ENCODE measurements at places on chromosomes 16 and 17.
A peak's percentile ranks its signal among the peaks of the same experiment; 100 is the strongest.

DNA sequence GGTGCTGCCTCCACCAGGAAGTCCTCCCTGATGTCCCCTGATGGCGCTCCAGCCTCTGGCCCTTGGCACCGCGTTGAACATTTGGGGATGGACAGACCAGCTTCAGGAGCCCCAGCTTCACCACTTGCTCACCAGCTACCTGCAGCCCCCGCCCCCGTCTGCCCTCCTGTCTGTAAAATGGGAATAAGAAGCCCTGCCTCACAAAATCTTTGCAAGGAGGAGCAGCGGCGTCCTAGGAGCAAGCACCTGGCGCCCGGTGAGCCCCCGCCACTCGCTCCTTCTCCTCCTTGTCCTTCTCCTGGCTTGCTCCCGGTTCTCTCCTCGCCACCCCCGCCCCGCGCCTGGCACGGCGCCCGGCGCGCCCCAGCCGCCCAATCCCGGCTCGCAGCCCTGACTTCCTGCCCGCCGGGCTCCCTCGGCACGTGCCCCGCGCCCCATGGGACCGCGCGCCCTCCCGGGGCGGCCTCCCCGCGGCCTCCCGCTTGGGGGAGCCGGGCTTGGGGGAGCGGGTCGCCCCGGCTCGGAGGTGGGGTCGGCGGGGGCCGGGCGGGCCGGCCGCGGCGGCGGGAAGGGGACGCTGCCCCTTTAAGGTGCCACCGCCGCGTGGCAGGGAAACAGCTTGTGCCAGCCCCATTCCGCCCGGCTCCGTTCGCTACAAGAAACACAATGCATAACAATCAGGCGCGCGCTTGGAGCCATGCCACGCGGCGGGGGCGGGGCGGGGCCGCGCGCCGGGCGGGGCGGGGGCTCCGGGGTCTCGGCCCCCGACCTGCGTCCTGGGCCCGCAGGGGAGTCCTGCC lies 9.1 kb upstream of the PPP1R1B start:
- no peak for DNase-seq

GRCh38 chr16:28554634-28555423 lies 1.1 kb downstream of the SGF29 start:
- DNase-seq, result no peak

DNA sequence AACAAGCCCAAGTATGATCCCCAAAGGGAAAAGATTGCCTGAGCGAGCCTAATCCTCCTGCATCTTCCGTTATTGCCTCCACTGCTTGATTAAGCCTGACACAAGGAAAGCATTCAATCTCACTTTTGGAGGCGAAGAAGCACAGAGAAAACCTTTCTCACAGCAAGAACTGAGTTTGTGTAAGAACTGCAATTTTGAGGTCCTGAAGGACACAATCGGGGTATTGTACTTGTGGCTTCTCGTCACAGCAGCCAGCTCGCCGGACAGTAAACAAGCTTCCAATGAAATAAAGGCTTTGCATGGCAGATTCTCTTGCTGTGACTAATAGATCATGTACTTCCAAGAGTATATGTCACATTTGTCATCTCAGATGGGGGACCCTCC lies 18.7 kb upstream of the FOXF1 start:
- DNase-seq, result no peak

GRCh38 chr17:45372325-45372869 lies 55.6 kb upstream of the MAP3K14 start:
- no peak for DNase-seq

- DNase-seq, result no peak
Measured at GRCh38 chr17:975371-975915, 4.1 kb downstream of the NXN start.

- no peak for DNase-seq
Measured at GRCh38 chr17:74249590-74250270, 24.3 kb upstream of the DNAI2 start.

GRCh38 chr16:678858-679813 lies 1.1 kb upstream of the STUB1 start:
- DNase-seq, result no peak

- no peak for DNase-seq
Measured at GRCh38 chr16:15636392-15636873, 6.5 kb downstream of the MARF1 start.

- DNase-seq, result no peak
Measured at GRCh38 chr17:8254881-8255280, 5.8 kb downstream of the PFAS start.

DNA sequence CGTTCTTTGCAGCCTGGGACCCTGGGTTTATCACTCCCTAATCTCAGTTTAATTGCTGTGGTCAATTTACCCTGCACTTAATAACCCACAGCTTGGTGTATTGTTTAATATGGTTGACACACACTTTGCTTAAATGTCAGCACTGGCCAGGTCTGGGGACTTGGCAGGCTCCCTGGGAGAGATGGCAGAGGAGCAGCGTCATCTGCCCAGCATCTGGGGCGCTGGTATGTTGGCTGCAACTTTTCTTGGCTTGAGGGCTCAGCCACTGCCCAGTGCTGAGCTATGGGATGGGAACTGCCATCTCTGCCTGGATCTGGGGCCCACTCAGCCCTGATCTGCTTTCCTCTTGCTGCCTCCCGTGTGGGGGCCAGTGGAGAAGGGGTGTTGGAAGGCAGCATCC lies 115.7 kb upstream of the IRX3 start:
- DNase-seq, result no peak

- peak; percentile 64 for DNase-seq
Measured at GRCh38 chr17:50114849-50115357, 15.1 kb downstream of the SAMD14 start.

GRCh38 chr17:75270218-75270965 lies 639 bp downstream of the MIF4GD start:
- no peak for DNase-seq

DNA sequence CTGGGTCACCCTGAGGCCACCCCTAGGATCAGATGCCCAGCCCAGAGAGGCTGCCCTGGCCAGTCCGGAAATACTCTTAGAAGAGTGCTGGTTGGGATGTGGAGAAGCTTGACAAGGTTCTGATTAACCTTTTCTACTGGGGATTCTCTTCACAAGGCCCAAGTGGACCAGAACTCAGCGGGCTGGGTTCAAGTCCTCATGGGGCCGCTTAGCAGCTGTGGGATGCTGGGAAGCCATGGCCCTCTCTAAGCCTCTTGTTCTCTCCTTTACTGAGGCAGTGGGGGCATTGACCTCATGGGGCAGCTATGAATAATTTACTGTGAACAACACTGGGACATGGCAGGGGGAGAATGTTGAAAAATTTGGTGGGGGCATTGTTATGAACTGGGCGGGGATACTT lies 92.8 kb downstream of the CYLD start:
- DNase-seq, result no peak

DNA sequence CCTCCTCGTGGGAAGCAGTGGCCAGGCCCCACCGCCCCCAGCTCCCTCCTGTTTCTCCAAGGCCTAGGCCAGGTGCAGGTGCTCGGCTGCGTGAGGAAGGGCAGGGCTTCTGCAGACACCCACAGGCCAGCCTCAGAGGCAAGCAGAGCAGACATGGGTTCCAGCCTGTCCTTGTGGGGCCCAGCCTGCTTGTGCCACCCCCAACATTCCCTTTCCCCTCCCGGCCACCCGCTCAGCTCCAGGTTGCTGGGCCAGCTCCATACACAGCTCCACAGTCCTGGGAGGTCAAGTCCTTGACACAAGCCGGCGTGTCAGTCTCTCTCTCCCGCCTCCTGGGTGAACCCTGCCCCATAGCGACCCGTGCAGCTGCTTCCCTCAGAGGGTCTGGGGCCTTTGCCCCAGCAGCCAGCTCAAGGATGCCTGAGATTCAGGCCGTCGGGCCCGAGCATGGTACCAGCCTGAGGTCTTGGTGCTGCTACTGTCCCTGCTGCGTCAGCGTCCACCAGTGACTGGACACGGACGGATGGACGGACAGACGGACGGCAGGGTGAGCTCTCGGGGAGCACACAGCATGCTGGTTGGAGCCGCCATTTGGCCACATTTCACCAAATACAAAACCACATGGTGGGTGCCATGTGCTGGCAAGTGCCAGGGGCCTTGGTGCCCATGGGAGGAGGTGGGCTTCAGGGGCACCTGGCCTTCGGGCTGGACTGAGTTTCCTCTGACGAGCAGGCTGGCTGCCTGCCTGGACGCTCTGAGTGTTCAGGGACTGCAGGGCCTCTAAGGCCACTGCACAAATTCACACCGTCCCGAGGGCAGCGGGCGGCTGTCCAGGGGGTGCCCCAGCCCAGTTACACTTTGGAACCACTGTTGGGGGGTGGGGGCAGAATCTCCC lies 8.0 kb downstream of the SECTM1 start:
- DNase-seq, result no peak

DNA sequence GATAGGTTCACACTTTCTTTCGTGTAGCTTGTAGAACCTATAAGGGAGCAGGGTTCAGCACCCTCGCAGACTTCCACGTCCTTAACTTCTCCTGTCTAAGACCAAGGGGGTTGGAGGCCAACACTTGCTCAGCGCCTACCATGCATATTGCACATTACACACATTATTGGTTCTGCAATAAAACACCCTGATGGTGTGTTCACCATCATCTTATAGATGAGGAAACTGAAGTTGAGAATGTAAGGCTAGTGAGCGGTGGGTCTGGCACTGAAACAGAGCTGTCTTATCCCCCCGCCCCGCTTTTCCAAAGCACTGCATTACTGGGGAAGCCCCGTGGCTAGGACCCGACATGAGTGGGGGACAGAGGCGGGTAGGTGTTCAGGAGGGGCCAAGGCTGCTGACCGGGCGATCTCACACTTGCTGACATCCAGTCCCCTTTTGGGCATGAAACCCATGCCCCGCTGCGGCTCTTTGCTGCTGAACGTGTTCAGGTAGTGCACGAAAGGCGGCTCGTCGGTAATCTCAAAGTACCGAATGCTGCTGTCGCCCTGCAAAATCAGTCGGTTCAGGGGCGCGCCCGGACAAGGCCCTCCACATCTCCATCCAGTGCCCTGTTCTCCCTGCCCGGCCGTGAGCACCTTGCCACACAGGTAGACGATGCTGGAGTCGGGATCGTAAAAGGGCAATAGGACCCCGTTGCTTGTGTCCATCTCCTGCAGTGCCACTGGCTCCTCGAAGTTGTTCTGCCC lies 6.2 kb downstream of the CORO6 start:
- DNase-seq, result no peak

GRCh38 chr17:31404028-31404949 lies 12.8 kb downstream of the RAB11FIP4 start:
- DNase-seq, result no peak

GRCh38 chr16:83903751-83904150 lies 4.8 kb downstream of the MLYCD start:
- DNase-seq, result no peak

- no peak for DNase-seq
Measured at GRCh38 chr16:16017812-16018211, 68.4 kb downstream of the ABCC1 start.

All from fibroblast of the conjunctiva (primary cell).